ENCODE measurements at places on chromosomes 3 and 15.

GRCh38 chr15:80567721-80568157, 127.4 kb upstream of the ABHD17C start:
- no peak for DNase-seq

DNA sequence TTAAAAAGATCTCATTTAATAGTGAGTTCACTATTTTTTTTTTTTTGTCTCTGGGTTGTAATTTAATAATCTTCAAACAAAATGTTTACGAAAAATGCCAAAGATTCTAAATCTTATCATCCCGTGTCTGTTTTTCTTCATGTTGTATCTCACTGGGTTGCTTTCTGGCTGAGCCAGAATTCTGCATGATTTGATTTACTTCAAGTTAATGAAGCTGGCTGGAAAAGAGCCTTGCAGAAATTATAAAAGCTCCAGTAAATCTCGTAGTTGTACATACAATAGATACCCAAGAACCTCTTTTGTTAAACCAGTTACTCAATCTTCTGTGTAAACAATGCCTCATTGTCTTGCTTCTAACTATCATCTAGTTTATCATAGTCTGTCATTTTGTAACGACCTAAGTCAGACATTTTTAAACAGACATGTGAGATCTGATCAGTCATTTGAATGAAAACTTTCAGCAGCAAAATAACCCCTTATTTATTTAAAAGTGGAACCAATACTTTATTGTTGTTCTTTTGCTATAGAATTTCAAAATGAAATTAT, 249.0 kb downstream of the MCTP2 start:
- no peak for DNase-seq

DNA sequence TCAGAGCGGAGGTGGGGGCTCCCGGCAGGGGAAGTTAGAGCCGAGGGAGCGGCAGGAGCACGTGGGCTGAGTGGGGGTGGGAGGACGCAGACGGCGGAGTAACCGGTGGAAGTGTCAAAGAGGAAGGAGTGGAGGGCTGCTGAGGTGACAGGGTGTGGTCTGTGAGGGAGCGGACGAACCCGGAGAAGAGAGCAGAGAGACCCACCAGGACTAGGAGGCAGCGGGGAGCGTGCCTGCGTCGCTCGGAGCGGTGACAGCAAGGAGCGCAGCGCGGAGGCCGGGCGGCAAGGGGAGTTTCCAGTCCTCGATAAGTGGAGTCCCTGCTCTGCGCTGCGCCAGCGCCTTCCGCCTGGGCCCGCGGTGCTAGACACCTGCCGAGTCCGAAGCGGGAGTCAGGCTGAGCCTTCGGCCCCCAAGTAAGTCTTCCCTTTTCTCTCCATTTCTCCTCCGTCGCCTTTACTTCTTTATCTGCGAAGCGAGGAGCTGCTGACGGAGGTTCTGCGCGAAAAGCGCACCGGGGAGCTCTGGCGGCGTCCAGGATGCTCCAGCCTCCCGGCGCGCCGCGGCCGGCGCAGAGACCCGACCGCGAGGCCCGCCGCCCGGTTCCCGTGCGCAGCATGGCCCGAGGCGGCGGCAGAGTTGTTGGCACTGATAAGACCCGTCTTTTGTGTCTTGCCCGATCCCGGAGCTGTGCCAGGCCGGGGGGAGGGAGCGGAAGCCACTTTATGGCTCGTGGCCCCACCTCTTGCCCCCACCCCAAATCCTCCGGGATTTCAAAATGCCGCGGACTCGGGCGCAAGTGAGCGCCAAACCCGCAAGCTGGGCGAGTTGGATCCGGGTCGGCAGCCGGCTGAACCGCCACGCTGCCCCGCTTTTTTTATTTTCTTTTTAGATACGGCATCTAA, 533.0 kb upstream of the SEMA6D start:
- no peak for DNase-seq

GRCh38 chr15:64911311-64912186, at the start of gene ANKDD1A:
Gene ANKDD1A (plus strand): TSS chr15:64911902. CDS start chr15:64911931, 29 bp downstream.
- peak; percentile 12 for DNase-seq

- no peak for DNase-seq
These were observed 259.5 kb downstream of the THRB start for GRCh38 chr3:24235121-24235520.

- DNase-seq, result no peak
These were observed 86.9 kb downstream of the PEX5L start for GRCh38 chr3:179949869-179950268.

- DNase-seq, result no peak
These were observed 34.4 kb upstream of the TNFSF10 start for GRCh38 chr3:172557515-172558220.

DNA sequence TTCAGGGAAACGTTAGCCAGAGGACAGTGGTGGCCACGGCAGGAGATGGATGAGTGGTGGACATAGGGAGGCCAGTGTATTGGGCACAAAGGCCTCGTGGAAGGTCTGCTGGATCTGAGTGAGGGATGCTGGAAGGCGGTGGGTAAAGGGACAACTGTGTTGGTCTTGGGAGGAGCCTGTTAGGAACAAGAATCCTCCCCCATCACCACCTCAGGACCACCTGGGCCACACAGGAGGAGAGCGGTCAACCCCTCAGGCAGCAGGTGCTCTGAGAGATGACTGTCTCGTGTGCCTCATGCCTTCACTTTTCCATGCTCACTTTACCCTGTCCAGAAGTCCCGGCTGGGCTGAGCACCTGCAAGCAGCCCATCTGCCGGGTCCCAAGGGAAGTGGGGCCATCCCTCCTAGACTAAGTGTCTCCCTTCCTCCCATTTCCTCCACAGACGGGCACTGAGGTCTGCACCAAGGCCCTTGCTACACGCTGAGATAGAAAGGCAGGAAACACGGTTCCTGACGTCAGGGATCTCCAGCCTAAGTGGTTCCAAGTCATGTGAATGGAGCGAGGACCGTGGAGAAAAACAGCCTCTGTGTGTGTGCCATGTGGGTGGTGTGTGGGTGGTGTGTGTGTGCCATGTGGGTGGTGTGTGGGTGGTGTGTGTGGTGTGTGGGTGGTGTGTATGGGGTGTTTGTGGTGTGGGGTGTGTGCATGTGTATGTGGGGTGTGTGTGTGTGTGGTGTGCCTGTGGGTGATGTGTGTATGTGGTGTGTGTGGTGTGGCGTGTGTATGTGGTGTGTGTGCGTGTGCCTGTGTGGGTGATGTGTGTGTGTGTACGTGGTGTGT, 47.8 kb upstream of the CTSH start:
- DNase-seq, result no peak

GRCh38 chr3:85691196-85691595, 732.4 kb downstream of the CADM2 start:
- DNase-seq, result no peak

DNA sequence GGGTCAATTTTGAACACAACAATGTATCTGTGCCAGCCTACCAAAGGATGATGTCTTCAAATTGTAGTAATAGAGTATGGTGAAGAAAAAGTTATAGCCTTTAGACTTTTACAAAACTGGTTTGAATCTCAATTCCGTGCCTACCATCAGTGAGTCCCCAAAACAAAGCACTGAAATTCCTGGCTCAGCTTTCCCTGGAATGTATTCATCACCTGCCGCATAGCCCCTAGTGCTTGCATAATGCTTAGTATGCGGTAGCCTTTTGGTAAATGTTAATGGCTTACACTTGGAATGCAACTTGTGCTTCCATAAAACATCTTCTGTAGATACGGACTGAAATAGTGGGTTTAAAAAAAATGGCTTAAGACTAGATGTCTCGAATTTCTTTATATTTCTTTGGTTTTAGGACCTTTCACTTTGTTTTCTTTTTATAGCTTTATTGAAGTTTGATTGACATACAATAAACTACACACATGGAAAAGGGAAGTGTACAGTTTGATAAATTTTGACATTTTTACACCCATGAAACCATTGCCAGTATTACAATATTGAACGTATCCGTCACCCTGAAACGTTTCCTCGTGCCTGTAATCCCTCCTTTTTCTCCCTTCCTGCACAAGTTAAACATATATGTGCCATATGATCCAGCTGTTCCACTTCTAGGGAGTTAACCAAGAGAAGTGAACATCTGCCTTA, 12.1 kb downstream of the SACM1L start:
- no peak for DNase-seq

DNA sequence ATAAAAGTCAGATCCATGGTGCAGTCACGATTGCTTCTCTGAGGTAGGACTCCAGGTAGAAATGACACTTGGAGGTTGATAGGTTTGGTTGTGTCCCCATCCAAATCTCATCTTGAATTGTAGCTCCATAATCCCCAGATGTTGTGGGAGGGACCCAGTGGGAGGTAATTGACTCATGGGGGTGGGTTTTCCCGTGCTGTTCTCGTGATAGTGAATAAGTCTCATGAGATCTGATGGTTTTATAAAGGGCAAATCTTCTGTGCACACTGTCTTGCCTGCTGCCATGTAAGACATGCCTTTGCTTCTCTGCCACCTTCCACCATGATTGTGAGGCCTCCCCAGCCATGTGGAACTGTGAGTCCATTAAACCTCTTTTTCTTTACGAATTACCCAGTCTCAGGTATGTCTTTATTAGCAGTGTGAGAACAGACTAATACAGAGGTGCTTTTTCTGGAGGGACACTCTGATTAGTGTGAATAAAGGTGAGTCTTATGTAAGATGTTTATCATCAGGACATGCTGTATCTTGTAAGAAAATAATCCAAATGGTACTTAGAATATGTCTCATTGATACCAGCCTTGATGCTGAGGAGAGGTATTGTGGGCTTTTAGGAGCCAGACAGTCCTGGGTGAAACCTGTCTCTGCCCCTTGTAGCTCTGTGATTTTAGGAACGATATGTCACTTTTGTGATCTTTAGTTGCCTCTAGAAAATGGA, 43.0 kb downstream of the SLCO3A1 start:
- DNase-seq, result no peak

DNA sequence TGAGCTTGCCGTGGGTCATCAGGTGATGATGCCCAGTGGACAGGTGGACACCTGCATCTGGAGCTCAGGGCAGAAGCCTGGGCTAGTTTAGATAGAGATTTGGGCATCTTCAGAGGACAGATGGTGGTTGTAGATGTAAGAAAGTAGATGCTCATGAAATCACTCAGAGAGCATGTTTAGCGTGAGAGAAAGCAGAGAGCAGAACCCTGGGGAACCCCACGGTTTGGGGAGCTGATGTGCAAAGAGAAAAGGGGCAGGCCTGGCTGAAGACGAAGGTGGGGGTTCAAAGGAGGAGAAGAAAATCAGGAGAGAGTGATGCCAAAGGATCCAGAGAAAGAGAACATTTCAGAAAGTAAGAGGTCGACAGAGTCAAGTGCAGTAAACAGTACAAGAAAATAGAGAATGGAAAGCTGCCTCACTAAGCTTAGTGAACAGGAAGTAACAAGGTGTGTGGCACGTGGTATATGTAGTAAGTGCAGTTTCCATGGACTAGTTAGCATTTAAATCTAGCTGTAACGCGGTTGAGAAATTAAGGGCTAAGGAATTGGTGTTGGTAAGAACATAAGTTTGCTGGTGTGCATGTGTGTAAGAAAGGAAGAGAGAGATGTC, 13.5 kb downstream of the TIGIT start:
- peak; percentile 35 for DNase-seq

GRCh38 chr3:39095778-39096177, 11.6 kb downstream of the GORASP1 start:
- no peak for DNase-seq

DNA sequence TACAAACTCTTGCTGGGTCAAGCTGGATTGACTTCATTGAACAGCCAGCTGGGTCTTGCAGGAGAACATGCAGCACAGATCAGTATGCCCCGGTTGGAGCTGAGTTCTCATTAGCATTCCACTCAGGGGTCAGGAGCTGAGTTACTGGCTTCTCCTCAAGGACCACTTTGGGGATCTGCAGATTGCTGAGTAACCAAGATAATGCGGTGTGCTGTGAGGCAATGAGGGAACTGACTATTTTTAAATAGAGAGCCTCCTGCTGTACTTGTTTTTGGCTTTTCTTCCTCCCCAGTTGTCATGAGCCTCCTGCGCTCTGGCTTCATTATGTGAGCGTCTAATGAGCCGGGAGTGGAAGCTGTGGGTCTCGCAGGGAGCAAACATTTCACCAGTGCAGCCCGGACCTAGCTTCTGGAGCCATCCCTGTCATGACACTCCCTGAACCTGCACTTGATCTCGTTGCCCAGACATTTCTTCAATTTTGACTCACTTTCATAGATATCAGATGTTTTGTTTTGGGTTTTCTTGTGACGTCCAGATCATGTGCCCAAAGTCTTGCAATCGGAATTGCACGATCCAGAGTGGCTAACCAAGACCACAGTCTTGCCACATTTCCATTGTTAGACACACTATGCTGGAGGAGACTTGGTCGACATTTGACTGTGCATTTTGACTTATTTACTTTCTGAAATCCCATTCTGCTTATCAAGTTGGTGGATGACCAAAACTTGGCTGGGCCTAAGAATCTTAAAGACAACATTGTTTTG, 327.2 kb downstream of the LRTM1 start:
- DNase-seq, result no peak

DNA sequence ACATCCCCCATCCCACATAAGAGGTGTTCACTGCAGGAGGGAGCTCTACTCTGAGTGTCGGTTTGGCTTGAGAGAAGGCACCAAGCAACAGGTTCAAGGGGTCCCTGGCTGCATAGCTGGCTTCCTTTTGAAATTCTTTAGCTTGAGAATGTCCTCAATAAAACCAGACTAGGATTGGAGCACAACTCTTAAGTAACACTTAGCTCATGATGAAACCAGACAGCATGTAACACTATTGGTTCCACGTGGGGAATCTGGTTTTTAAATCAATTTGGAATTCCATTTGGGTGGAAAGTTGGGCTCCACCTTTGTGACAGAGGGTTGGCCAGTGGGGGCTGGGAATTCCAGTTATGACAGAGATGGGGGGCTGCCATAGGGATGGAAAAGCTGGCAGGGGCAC, 281.2 kb downstream of the TLE3 start:
- no peak for DNase-seq

DNA sequence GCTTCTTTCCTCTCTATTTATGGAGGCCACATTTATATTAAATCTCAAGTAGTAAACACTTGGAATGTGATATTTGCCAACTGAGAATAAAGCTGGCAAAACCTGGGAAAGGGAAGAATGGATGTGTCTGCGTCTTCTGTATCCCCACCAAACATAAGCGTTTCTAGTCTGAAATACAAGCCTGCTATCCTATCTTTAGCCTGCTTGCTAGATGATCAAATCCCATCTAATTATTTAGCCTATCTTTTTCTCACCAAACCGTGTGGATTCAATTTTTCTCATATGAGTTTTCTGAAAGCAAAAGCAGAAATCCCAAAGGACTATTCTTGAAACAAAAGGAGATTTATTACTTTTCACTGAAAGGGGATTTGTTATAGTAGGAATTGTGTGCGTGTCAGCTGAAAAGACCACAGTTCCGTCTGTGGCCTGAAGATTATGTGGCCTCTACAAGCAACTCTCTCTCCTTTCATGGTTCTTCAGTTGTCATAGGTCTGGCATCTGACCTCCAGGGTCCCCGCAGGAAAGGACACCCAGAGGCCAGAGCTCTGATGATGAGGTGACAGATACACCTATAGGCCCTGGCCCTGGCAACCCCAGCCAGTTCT, 266.0 kb upstream of the MCTP2 start:
- DNase-seq, result no peak

DNA sequence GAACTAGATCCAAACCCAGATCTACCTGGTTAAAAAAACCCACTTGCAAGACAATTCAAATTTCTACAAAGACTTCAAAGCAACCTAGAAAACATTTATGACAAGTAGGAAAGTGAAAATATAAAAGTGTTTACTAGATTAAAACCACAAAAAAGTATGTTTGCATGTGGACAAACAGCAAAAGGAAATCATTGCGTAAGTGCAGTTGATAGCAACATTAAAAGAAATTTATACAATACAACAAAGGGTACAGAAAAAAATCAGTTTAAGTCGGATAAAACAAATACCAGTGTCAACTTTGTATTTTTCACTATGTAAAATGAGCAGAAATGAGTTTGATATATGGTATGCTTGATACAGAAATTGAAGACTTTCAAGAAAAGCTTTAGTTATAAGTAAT, 2.6 kb downstream of the EIF5A2 start:
- DNase-seq, result no peak
